SHP77 treated with DMSO at 0.1 percent for 48 hours (cell line): ENCODE measurements at places on chromosomes 7 and 10.

DNA sequence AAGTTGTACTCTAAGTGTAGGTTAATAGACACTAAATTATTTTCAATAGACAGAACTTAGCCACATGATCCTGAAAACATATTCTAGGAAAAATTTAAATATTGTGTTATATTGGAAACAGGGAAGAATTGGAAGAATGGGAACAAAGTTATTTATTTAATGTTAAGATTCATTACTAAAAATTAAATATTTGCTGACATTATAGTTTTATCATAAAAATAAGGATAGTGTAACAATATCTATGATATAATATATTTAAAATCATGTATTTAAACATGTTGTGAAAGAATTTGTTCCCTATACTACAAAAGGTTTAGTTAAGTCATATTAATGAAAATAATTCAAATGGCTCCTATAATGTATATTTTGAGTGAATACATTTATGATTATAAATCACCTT lies 120.1 kb upstream of the TEX47 start:
- no peak for DNase-seq

GRCh38 chr7:1229956-1230355 lies 2.7 kb upstream of the UNCX start:
- DNase-seq, result no peak

- no peak for DNase-seq
Measured at GRCh38 chr10:36068542-36068941, 426.4 kb upstream of the FZD8 start.

GRCh38 chr7:562789-563628 lies 43.4 kb upstream of the PDGFA start:
- no peak for DNase-seq

DNA sequence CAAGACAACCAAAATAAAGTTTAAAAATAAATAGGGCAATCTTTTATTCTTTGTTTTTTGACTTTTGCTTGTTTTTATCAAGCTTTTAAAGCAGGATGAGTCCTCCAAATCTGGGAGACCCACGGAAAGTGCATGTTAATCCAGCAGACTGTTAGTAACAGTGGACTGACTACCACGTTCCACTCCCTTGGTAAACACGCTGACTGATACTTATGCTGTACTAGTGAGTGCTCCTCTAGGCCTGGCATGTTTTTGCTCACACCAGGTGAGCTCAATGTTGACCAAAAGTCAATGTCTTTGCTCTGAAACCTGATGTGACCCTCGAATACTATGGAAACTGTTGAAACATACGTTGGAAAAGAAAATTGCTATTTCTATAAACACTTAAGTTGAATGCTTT lies 88.4 kb downstream of the KIAA1549 start:
- DNase-seq, result no peak

GRCh38 chr10:84534168-84534567 lies 205.8 kb downstream of the CCSER2 start:
- no peak for DNase-seq

DNA sequence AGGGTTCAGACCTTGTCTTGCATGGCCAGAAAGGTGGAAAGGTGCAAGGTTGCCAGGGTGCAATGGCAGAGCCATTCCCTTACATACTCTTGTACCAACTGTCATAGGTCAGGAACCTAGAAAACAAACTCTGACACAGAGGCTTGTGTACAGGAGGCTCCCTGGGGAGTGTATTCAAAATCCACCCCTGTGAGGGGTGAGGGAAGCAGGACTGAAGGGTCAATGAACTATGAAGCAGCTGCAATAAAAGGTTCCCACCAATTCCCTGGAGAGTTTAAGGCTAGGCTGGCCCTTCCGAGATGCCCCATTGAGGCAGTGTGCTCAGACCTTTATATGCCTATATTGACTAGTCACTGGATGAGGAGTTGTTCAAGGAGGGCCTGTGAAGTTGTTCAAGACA lies 13.9 kb upstream of the CUZD1 start:
- DNase-seq, result no peak

DNA sequence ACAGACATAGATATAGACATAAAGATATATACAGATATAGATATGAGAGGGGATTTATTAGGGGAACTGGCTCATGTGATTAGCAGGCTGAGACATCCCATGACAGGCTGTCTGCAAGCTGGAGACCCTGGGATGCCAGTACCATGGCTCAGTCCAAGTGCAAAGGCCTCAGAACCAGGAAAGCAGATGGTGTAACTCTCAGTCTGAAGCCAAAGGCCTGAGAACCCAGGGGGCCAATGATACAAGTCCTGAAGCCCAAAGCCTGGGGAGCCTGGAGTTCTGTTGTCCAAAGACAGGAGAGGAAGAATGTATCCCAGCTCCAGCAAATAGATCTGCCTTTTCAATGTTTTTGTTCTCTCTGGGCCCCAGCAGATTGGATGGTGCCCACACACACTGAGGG lies 5.5 kb downstream of the NCOA4 start:
- DNase-seq, result no peak

- no peak for DNase-seq
Measured at GRCh38 chr10:94200146-94200837, 162.4 kb downstream of the NOC3L start.

DNA sequence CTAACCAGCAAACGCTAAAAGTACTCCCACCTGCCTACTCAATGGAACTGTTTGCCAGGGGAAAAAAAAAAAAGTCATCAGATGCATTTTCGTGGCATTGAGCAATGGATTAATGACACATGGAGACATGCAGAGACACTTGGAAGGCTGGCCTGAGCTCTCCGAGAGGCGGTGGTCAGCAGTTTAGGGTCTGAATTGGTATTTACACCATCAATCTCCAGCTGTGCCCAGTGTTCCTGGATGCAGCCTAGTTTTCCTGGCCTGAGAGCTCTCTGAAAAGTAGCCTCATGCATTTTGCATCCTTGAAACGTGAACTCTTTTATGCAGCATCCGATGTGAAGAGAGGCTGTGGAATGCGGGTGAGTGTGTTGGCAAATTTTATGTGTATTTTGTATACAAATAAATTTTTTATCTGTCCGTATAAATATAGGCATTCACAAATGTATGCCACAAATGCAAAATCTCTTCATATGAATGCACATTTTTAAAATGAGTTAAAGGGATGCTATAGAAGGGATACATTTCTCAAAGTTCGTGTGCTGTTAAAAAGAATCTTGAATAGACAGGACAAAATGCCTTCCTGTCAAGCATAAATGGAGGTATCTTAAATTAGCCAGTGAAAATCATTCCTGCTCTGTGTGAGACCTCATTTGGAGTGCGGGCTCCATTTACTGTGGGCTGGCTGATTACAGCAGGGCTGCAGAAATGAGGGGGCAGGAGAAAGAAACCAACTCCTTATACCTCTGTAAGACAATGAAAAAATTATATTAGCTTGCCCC lies 137.7 kb upstream of the PFKP start:
- no peak for DNase-seq

DNA sequence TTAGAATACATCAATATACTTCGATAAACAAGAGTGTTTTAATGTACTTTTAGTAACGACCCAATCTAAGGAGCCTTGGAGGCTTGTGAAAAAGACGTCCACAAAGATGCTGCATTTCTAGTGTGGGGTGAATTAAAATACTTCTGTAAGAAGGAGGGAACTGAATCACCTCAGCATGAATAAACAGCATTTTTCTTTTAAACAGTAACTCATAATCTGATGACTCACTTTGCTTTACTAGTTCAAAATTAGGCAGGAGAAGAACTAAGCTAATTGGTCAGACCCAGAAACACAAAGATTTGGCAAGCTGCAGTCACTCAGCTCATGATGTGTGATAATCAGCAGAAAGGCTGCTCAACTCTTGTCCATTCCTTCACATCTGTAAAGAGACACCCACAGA lies 24.2 kb downstream of the NCOA4 start:
- no peak for DNase-seq

- no peak for DNase-seq
Measured at GRCh38 chr7:158021836-158022235, 565.8 kb downstream of the PTPRN2 start.

- no peak for DNase-seq
Measured at GRCh38 chr7:109190766-109191398, 621.2 kb downstream of the DNAJB9 start.

DNA sequence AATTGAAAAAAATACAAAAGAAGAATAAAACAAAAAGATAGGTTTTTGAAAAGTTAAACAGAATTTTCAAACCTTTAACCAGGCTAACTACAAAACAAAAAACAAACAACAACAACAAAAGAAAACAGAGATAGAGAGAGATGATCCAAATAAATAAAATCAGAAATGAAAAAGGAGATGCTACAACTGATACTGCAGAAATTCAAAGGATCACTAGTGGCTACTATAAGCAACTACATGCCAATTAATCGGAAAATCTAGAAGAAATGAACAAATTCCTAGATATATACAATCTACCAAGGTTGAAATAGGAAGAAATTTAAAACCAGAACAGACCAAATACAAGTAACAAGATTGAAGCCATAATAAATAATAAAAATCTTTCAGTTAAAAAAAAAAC lies 326.8 kb upstream of the VSTM2A start:
- DNase-seq, result no peak

GRCh38 chr7:21371360-21371759 lies 56.5 kb upstream of the SP4 start:
- DNase-seq, result no peak

DNA sequence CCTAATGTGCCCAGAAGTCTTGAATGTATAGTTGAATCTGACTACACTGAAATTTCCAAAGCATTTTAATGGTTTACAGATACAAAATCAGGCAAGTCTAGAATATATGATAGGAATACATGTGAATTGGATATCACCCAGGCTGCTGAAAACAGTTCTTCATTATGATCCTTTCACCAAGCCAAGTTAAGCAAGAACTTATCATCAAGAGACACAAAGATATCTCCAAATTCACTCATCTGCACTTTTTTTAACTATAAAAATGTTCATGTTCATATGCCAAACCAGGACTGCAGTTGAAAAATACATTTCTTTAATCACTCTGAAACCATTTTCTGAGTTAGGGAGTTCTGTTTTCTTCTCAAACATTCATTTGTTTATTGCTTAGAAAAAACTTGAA lies 412.6 kb upstream of the C7orf33 start:
- DNase-seq, result no peak

GRCh38 chr10:47353351-47353750 lies 5.2 kb downstream of the RBP3 start:
- DNase-seq, result no peak

DNA sequence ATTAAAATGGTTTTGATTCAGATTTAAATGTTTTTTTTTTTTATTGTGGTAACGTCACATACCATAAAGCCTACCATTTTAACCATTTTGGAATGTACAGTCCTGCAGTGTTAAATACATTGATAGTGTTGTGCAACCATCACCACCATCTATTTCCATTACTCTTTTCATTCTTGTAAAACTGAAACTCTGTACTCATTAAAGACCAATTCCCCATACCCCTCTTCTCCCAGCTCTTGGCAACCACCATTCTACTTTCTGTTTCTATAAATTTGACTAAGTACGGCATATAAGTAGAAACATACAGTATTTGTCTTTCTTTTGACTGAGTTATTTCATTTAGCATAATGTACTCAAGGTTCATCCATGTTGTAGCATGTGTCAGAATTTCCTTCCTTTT lies 96.2 kb downstream of the EXOC4 start:
- no peak for DNase-seq

- no peak for DNase-seq
Measured at GRCh38 chr7:137886746-137887145, 40.0 kb upstream of the DGKI start.

- no peak for DNase-seq
Measured at GRCh38 chr7:132322970-132323369, 253.3 kb downstream of the PLXNA4 start.

GRCh38 chr7:44615793-44616192 lies 9.4 kb downstream of the OGDH start:
- no peak for DNase-seq

GRCh38 chr10:1893941-1894340 lies 156.6 kb upstream of the ADARB2 start:
- DNase-seq, result no peak

DNA sequence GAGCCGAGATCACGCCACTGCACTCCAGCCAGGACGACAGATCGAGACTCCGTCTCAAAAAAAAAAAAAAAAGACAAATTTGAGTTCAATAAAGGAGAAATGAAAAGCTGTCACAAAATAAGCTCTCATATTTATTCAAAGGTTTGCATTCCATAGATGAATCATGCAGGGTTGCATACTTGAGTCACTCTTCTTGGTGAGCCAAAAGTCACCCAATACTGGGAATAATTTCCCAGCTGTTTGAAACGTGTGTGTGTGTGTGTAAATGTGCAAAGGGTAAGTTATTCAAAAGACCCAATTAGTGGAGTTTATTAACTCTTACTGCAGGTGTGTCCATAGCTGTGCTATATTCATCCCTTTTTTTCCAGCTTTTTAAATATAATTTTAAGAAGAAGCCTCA lies 297.7 kb downstream of the CCDC3 start:
- no peak for DNase-seq

DNA sequence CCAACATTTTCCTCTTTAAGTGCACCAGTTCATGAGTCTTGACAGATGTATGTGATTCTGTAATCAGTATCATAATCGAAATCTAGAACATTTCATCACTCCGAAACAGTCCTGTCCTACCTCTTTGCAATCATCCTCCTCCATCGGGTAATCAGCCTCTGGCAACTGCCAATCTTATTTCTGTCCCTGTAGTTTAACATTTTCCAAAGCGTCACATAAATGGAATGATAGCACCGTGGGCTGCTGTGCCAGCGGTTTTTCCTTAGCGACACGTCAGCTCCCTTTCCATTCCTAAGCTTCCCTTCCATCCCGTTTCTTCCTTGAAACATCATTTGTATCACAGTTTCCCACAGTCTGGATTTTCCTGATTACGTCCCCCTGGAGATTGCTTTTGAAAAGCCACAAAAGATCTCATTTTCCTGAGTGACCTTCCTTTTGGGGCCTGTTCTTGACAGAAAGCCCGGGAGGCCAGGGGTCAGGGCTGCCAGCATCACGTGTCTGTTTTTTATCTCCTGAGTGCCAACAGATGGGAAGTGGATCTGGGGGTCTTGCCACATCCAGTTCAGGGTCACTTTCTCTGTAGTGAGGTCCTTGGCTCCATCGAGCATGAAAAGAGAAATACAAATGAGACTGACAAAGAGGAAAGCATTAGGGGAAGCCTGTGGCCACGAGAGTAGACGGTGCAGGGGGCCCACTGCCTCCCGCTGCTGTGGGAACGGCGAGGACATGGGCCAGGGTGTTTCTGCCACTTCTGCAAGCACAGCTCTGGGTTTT lies 31.6 kb downstream of the TMEM120A start:
- DNase-seq, result no peak

DNA sequence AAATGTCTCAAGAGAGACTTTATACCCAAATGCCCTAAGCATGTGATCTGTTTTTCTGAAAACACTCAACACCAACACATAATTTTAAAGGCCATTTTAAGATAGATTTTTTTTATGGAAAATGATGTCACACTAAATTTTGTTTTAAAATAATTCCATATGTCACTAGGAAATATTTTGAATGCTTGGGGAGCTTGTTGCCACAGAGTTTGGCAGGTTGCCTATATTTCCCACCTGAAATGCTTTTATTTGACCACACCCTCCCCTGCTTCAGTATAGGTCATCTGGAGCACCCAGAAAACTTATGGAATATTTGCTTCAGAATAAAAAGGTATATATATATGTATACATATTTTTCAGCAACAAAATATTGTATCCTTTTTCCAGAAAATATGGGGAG lies 180.0 kb upstream of the ANK3 start:
- no peak for DNase-seq
